ENCODE measurements at places on chromosomes 16 and 17.

GRCh38 chr16:27334838-27335237 lies 21.1 kb downstream of the IL4R start:
- DNase-seq, result no peak

DNA sequence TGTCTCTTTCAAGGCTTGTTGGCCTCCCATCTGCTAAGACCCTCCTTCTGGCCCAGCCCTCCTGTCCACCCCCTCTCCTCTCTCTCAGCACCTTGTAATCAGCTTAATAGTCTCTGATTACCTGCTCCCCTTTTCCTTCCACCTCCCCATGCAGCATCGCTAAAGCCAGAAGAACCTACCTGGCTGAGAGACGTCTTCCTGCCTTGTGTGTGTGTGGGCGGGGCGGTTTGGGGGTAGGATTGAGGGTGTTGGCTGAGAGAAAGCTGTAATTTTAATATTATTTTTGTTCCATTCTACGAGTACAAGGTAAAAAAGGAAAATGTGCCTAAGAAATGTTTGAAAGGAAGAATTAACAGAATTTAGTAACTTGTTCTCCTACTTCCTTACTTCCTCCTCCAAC lies 3.4 kb downstream of the DNAH9 start:
- no peak for DNase-seq

DNA sequence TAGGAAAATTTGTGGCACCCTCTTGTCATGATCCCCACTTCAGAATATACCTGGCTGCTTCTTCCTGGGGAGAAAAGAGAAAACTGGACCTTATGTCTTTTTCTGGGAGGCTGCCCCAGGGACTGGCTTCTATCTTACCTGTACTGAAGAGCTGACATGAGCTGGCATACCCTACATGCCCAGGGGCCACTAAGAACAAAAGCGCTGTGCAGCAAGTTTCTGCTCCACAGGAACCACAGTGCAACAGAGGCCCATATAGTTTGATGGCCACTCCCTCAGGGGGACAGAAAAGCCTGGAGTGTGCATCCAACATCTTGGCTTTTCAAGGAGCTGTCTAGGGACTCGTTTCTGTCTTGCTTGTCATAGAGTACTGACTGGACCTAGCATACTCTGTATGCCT lies 96.8 kb upstream of the NACA2 start:
- no peak for DNase-seq

- no peak for DNase-seq
These were observed 1503.7 kb downstream of the CDH11 start for GRCh38 chr16:63617990-63618763.

GRCh38 chr17:30905742-30906100 lies 317 bp downstream of the TEFM start:
- no peak for DNase-seq

DNA sequence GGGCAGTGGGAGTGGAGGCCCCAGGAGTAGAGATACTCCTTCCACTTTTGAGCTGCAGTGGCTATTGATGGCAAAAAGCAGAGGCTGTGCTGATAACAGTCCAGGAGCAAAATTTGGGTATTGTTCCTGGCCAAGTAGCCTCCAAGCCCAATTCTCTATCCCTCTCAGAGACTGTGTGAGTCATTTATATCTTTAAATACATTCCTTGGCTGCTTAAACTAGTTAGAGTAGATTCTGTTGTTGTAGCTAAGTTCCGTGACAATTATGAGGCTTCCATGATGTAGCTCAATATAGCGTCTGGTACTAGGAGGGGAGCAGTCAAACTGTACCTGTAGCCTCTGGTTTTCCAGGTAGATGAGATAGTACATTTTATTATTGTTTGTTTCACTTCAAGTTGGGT lies 19.9 kb upstream of the UBE2G1 start:
- no peak for DNase-seq

GRCh38 chr17:33637534-33637933 lies 344.4 kb upstream of the ASIC2 start:
- DNase-seq, result no peak

DNA sequence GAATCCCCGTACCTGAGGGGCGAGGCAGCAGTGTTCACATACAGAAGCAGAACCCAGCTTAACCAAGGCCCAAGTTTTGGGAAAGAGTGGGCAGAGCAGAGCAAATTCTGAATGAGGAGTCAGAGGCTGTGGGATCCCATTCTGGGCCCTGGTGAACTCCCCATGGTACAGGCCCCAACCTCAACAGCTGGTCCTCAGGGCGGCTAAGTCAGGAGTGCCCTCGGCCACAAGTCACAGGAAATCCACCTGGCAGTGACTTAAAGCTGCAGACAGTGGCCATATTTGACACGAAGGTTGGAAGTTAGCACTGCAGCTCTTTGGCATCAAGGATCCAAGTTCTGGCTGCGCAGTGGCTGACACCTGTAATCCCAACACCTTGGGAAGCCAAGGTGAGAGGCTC lies 237.1 kb downstream of the PARN start:
- DNase-seq, result no peak

GRCh38 chr17:1643999-1644492 lies 1.5 kb downstream of the SCARF1 start:
- no peak for DNase-seq

DNA sequence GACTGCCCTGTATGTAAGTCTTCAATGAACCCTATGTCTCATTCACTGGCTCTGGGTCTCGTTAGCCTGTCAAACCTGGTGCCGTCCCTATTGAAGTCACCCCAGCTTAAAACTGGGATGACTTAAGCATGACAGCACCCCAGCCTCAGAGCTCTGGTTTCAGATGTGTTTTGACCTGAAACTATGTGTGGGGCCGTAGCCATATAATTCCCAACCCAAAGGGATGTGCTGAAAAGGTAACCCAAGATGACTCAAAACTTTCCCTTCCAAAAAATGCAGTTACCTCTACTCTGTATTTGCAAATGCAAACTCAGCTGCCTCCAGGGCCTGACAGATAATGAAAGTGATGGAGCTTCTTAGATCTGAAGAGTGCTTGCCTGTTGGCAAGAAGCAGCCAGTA lies 478.3 kb upstream of the ERCC4 start:
- no peak for DNase-seq

DNA sequence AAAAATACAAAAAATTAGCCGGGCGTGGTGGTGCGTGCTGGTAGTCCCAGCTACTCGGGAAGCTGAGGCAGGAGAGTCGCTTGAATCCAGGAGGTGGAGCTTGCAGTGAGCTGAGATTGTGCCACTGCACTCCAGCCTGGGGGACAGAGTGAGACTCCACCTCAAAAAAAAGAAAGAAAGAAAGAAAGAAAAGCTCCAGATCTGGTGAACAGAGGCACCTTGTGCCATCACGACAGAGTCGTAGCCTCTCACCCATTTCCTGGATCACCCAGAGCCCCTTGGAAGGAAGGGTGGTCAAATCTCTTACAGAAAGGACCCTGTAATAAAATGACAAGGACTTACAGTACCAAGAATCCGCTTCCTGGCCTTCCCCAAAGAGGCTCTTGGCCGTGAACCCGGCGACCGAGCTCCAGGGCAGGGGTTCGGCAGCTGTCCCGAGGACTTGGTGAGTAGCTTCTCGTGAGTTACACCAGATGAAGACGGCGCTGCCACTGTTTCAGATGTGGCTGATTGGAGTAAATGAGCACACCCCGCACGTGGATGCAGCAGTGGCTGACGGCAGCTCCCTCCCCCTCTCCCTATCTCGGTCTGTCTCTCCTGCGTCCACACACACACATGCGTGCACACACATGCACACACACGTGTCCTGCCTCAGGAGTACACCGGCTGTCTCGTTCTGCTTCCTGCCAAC lies 13.5 kb downstream of the LGALS3BP start:
- no peak for DNase-seq

DNA sequence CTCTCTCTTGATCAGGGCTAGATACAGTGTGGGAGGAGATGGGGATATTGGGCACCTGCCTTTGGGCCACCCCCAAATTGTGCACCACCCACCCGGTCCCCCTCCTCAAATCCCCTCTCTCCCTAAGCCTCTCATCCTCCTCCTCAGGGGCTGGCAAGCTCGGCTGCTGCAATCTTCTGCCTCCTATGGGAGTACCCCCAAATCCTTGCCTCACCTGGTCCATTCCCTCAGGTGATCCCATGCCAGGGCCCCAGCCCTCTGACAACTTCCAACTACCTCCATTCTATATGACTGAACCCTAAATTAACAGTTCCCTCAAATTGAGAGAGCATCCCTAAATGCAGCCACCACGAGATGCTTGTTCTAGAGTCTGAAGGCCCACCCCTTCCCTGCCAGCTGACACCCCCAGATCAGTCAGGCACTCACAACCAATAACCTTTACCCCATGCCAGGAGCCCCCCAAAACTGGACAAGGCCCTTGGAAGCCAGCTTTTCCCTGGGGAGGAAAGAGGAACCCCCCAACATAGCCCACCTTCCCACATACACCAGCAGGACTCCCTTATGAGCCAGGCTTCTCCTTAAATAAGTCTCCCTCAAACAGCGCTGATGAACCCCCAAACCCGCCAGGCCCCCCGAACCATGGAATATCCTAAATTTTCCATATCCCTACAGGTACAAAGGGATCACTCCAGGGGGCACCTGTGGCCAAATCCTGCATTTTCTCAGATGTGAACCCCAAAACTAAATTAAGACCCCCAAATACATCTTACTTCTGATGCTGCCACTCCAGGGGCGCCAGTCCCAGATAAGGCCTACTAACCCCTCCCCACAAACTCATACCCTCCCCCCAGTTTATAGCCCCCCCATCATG lies 3.2 kb downstream of the DLG4 start:
- no peak for DNase-seq

GRCh38 chr17:10197721-10198508 lies 491 bp downstream of the GAS7 start:
- peak; percentile 77 for DNase-seq

Data from eye (tissue), 1 donor.